NCI-H2081 treated with DMSO at 0.1 percent for 48 hours (cell line): ENCODE measurements at places on chromosomes 6 and 20.

GRCh38 chr6:13367396-13367795 lies 39.1 kb upstream of the TBC1D7 start:
- DNase-seq: no peak

GRCh38 chr6:74606582-74607071 lies 599.2 kb downstream of the COL12A1 start:
- no peak for DNase-seq

- no peak for DNase-seq
Observed at GRCh38 chr6:6694825-6695624, 106.5 kb downstream of the LY86 start.

GRCh38 chr6:33886673-33887144 lies 82.9 kb upstream of the MLN start:
- DNase-seq: no peak

- no peak for DNase-seq
Observed at GRCh38 chr20:45503403-45503802, 12.0 kb downstream of the SPINT3 start.

GRCh38 chr6:106546261-106546690 lies 83.0 kb downstream of the RTN4IP1 start:
- DNase-seq: no peak

GRCh38 chr6:160439751-160440150 lies 91.6 kb downstream of the SLC22A3 start:
- DNase-seq: no peak

DNA sequence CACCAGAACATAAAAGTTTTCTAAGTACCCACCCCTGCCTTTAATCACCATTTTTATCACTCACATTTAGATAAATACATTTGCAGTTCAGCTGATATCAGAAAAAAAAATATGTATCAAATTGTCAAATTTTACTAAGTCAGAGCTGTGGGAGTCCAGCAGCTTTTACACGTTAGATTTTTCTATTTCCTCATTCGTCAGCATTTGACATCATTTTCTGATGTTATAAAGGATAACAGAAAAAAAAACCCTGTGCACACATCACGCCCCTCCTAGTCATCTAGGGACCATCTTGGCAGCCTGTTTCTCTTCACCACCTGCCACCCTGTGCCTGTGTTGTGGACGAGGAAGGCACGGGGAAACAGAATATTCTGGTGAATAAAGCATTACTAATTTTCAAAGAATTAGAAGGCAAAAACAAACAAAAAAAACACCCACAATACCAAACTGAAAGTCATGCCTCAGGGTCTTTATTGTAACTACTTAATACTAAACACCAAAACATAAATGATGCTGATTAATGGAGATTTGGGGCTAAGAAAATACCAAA lies 12.4 kb downstream of the B4GALT5 start:
- DNase-seq: no peak

DNA sequence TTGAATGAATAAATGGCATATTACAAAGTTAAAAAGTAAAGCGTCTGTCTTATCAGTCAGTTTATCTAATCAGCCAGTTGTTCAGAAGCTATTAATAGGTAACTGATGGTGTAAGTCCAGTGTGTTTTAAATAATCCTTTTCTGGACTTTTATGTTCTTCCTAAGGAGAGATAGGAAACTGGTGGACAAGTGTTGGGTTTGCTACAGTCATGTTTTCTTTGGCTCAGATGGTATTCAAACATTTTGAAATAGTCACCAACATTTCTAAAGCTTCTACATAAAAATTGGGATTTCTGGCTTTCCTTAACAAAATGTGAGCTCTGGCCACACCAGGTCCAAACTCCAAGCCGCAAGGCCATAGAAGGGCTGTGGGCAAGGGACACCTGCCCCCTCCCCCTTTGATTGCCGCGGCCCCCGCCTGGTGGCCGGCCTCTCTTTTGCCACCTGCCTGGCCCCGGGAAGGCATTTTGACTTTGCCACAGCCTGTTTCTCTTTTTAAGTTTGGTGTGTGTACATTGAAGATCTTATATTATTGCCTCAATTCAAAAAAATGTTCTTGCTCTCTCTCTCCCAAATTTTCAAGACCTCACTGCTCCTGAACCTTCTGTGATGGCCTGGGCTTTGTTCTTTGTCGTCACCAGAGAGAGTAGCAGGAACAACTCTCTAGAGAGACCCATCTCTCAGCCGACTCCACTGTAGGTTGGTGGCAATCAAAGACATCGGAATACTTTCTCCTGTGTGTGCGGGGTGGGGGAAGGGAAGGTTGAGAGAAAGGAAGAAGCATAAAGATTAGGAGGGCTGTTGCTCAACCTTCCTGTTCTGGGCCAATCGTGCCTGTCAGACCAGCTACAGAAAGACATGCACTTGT lies 84.0 kb upstream of the ZNF217 start:
- no peak for DNase-seq

DNA sequence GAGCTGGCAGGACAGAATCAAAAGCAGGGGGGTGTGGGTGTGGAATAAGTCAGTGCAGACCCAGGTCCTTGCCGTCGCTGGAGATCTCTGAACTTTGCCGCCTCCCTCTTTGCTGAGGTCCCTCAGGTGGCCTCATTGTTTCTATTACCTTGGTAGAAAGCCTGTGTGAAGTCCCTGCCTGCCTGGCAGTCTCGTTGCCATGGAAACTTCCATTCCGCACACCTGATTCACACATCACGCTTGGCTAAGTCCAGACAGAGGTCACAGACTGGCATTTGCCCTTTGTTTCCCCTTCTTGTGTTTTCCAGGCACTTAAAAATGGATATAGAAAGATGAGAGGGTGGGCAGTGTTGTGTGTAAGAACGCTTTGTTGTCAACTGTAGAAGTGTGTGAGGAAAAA lies 260.6 kb downstream of the PRL start:
- DNase-seq: no peak

DNA sequence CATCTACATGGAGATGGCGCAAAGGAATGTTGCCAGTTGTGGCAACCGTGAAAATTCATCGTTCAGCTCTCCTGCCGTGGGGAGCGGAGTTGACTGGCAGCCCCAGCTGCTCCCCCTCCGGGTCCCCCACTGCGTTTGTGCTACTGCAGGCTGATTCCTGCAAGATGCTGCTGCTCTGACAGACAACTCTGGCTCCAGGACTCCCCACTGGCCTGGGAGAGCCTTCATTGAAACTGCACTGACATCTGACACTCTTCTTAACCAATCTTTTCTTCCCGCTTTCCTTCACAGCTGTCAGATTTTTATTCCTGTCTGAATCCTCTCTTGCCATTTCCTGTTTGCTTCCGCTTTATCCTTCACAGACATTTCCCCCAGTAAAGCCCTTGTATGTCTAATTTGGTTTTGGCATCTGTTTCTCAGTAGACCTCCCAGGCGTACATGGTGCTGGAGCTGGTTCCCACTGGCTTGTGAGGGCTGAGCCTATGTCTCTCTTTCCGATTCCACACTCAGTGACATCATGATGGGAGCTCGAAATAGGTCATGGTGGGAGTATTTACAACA lies 9.5 kb upstream of the ATRN start:
- no peak for DNase-seq

- no peak for DNase-seq
Observed at GRCh38 chr6:42049948-42050296, 402 bp upstream of the TAF8 start.
